HAP-1 (cell line): ENCODE measurements at places on chromosomes 6 and 20.

GRCh38 chr6:13357551-13358075 lies 29.3 kb upstream of the TBC1D7 start:
- no peak for DNase-seq

- DNase-seq: no peak
Observed at GRCh38 chr6:111580401-111580800, 25.3 kb downstream of the TRAF3IP2 start.

GRCh38 chr20:25271486-25272222 lies 23.8 kb downstream of the PYGB start:
- no peak for DNase-seq

GRCh38 chr6:166006900-166007301 lies 160.8 kb downstream of the TBXT start:
- DNase-seq: no peak

GRCh38 chr20:62337558-62338293 lies 29.4 kb downstream of the LAMA5 start:
- DNase-seq: no peak

GRCh38 chr6:9606435-9607134 lies 808.3 kb downstream of the TFAP2A start:
- no peak for DNase-seq

DNA sequence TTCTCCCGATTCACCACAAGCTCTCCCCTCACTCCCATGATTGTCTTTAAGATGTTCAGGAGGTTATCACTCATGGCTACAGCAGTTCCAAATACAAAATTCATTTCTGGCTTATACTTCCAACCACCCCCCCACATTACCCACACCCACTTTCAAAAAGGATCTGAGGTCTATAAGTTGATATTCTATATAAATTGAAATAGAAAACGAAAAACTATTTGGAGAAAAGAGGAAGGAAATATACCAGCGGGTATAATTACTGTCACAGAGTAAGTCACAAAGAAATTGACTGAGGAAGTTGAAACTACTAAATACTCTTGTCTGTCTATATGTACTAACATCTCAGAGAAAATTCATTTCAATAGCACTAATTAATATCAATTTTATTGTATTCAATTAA lies 112.7 kb upstream of the TNFAIP3 start:
- no peak for DNase-seq

DNA sequence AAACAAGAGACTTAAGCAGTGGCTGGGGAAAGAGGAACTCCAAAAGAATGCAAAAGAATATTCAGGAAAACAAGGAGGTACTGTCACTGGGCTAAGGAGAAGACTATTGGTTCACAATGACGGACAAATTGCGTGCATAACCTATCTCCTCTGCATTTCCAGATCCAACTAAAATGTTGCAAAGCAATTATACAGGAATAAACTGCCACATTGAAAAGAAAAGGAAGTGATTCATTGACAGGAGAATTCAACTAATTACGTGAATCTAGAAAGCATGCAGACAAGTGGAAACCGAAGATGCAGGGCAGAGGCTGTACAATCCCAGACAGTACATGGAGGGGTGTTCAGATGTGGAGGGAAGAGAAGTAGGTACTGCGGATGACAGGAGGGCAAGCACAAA lies 152.8 kb upstream of the RIPOR2 start:
- DNase-seq: no peak

DNA sequence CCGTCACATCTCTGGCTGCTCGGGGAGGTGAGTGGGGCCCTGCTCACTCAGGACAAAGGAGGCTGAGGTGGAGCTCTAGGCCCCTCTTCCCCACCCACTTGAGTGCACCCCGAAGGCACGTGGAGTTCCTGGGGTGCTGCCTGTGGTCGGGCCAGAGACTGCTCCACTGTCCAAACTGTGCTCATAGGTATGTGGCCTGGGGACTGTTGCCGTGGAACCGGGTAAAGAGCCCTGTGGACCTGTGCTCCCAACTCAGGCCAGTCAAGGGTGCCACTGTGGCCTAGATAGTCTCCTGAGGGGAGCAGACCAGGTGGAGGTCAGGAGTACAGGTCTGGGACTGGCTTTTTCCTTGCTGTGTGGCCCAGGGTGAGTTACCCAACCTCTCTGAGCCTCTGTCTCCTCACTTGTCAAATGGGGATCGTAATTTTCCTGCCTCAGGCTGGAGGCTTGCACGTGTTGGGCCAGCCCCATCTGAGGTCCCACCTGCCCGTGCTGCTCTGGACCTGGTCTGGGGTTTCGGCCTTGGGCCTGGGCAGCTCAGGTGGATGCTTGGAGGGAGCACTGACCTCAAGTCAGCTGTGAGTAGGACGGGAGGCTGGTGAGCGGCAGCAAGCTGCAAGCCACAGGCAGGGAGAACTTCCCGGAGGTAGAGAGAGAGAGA lies 12.4 kb upstream of the NPBWR2 start:
- peak; percentile 6 for DNase-seq

GRCh38 chr6:4351520-4352321 lies 216.3 kb upstream of the ECI2 start:
- DNase-seq: no peak

DNA sequence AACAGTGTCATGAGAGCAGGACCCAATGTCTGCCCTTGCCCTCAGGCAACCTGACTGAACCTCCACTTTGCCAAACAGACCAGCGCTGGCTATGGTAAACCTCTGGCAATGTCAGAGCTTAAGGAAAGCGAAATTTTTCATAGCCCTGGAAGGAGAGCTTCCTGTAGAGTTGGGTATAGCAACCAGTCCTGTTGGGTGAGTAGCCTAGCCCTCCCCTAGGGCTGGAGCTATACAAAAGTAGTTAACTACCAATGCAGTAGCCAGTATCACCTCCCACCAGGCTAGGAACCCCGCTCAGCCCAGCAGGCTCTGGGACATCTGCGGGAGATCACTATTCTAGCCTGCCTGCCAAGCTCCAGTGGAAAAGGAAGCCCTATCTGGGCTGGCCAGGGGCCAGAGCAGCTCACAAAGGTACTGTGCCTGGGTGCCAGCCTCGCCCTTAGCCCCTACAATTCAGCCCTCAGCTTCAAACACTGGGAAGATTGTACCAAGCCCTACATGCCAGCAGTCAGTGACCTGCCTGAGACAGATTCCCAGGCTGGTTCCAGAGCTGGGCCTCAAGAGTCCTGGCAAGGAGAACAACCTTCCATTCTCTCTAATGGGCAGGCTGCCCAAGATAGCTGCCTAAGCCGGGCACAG lies 7.9 kb downstream of the WFDC3 start:
- no peak for DNase-seq

GRCh38 chr20:20658871-20659431 lies 53.5 kb downstream of the RALGAPA2 start:
- no peak for DNase-seq

- DNase-seq: no peak
Observed at GRCh38 chr20:8757146-8757545, 311.7 kb upstream of the PLCB4 start.

GRCh38 chr20:9331707-9332435 lies 182.5 kb upstream of the LAMP5 start:
- DNase-seq: peak; percentile 80

GRCh38 chr6:74735304-74735703 lies 470.5 kb downstream of the COL12A1 start:
- DNase-seq: no peak

DNA sequence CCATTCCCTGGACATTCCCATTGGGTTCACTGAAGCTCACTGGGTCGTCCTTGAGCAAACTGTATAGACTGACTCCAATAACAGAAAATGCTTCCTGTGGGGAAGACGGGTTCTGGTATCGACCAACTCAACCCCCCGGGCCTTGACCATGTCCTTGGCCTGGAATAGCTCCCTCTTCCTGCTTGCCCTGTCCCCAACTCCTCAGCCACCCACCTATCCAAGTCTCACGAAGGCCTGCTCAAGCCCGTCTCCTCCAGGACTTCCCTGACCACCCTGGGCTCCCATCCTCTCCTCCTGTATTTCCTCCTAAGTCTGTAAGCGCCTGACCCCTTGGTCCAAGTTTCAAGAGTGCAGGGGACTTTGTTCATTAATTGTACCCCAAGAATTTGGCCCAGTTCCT lies 2.8 kb upstream of the HMGA1 start:
- no peak for DNase-seq

- DNase-seq: no peak
Observed at GRCh38 chr20:53658973-53659372, 65.3 kb upstream of the ZNF217 start.

DNA sequence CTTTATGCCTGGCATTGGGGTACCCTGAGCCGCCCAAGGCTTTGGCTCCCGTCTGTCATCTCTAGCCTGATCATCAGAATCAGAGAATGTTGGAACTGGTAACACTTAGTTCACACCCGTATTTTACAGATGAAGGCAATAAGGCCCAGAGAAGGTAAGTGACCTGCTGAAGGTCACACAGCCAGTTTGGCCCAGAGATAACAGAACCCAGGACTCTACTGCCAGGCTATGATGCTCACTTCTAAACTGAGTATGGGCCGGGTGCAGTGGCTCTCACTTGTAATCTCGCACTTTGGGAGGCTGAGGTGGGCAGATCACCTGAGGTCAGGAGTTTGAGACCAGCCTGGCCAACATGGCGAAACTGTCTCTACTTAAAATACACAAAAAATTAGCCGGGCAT lies 1.8 kb upstream of the TGM6 start:
- DNase-seq: no peak

DNA sequence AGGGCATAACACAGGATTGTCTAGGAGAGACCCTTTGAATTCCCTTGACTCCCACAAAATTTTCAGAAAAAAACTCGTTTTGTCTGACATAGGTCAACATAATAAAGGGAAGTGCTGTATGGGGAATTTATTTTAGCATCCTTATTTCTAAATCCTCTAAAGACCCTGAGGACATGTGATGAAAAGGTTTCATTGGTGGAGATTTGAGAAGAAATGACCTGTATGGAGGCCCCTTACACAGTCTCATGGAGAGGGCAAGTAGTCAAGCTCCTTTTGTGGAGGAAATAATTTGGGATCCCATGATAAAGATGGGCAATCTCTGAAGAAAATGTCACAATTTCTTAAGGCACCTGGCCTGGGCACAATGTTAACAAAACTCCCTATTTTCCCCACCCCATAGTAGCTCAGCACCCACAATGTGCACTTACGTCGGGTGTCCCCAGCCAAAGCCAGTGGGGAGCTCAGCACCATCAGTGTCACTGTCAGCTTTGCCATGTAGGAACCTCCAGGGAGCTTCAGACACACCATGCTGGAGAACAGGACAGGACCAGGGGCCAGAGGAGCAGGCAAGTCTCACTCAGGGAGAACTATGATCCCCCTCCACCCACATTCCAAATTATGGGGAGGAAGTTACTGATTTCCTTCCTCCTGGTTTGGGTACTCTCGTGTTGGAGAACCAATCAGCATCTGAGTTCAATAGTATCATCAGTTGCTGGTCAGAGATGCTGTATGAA lies at the start of gene HLA-DRB5:
Gene HLA-DRB5, minus strand, starts transcription at position 591 of the 734 bp plus-strand sequence. Its CDS starts 63 bp downstream, at position 528.
- no peak for DNase-seq

DNA sequence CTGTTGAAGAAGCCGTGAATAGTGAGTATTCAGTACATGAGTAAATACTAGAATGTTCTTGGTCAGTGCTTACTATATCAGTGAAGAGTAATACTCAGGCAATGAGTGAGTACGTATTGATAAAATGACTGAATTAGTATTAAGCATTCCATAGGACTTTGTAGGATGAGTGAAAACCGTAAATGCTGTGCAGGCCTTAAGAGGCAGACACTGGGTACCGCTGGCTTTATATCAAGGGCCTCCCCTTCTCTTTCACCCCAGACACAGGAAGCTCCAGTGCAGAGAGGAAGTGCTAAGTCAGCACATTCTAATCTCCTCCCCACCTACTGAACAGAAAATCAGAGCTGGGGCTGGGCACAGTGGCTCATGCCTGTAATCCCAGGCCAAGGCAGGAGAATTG lies 24.2 kb downstream of the POFUT1 start:
- no peak for DNase-seq

DNA sequence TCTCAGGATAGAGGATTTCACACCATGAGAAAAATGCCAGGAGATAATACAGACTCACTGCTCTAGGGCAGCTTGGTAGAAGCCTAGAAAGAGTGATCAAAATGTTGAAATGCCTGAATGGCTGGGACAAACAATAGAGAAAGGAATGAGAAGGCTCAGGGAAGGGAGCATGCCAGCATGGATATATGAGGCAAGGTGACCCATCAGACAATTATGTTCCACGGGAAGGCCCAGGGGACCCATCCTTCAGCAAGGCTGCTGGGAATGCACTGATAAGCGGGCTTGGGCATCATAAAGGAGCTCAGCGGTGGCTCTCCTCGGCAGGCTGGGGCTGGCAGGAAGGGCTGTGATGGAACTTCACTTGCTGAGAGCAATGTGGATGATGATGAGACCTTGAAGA lies 12.2 kb downstream of the HEBP2 start:
- DNase-seq: no peak

GRCh38 chr6:15546591-15546990 lies 116.2 kb downstream of the DTNBP1 start:
- no peak for DNase-seq

DNA sequence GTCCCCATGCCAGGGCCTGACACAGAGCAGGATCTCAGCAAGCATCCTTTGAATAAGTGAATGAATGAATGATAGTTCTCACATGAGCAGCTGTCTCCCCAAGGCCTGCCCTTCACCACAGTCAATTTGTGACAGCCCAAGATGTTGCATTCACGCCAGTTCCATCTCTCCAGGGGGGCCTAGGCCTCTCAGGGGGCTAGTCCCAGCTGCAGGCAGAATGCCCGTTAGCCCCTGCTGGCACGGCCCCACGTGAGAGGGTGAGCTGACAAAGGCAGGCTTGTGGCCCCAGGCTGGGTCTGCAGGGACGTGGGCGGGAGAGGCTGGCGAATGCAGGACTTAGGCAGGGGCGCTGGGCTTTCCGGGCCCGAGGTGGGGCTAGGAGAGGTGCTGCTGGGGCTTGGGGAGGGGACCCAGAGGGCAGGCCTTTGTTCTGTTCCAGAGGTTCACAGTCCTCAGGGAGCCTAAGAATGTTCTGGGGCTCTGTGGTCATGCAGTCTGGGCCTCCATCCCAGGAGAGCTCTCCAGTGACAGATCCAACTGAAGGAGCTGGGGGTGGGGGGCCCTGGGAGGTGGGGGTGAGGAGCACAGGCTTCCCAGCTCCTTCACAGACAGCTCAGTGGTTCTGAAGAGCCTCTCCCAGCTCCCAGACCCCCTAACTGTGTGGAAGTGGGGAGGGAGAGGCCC lies 30.5 kb upstream of the TLDC2 start:
- no peak for DNase-seq

DNA sequence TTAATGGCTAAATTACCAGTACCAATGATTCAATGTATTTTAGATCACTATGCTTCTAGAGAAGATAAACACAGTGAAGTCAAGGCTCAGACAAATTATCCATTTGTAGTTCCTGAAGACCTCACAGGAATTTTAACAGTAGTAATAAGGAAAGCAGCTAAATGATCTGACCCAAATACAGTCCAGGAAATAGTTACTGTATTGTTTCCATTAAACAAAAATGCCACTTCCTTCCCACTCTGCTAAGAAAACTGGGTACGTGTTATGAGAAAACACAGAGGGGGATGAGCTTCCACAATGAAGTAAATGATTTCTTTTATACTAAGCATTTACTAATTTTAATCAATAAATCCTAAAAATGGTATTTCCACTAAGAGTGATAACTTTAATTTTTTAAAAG lies 127.9 kb downstream of the CDK19 start:
- DNase-seq: no peak

- DNase-seq: no peak
Observed at GRCh38 chr6:151704383-151704782, 103.1 kb upstream of the ESR1 start.
